ENCODE measurements at places on chromosomes 12 and 14.

- no peak for DNase-seq
Measured at GRCh38 chr14:100062590-100062989, 2.6 kb upstream of the EVL start.

DNA sequence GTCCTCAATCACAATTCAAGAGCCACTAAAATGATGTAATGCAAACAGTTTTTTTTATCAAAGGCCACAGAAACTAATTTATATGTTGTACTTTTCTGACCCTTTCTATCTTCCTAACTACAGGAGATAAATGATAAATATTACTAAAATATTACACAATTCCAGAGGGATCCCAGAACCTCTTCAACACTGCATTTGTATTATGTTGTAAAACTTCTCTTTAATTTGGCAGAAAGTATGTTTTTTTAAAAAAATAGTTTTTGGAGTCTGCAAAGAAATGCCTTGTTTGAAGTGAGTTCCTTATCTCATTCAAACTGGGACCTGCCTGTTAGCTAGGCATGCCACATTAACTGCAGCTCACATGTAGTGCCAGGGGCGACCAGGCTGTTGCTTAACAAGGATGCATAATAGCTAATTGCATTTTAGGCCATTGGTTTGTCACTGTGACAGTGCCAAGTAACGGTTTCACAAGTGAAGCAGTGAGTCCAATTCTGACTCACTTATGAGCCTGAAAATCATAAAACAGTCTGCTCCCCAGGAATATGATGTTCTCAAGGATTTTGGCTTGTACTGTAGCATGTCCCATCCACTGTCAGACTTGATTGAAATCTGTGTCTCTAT lies 266.9 kb downstream of the KTN1 start:
- DNase-seq = no peak

GRCh38 chr12:9745199-9745598 lies 12.3 kb upstream of the CLECL1 start:
- no peak for DNase-seq

DNA sequence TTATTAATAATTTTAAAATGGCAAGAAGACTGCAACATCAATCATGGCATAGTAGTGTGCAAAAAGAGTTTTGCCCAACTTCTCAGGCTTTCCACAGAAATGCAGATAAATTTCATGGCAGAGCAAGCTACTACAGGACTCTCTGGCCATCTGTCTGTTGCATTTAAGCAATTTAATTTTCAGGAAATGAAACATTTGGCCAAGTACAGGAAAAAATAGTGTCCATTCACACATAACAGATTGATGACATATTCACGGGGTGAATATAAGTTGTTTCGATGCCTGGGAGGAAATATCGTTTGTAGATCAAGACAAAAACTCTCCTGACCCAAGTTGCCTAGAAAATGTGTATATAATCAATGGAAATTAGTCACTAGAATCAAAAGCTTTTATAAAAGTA lies 324.0 kb downstream of the PRKD1 start:
- no peak for DNase-seq

- no peak for DNase-seq
Measured at GRCh38 chr14:35297706-35298105, 5.5 kb downstream of the PSMA6 start.

GRCh38 chr12:33587354-33587753 lies 147.7 kb upstream of the SYT10 start:
- no peak for DNase-seq

DNA sequence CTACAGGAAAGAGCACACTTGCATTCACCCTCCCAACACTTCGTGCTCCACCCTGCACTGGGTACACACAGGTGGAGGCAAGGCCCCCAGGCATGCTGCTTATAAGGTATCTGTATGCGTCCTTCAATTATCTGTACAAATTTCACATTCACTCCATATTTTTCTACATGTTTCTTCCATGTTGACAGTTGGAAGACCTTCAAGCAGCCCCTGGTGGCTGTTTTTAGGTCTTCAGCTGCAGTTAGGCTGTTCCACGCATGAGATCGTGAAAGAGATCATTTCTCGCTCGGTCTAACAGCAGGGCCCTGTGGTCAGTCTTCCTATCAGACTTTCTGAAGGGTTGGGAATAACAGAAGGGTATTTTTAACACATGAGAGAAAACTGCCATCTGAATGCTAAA lies 47.1 kb downstream of the PLXNC1 start:
- DNase-seq = no peak

GRCh38 chr14:75941030-75941429 lies 40.8 kb downstream of the TGFB3 start:
- DNase-seq = no peak

DNA sequence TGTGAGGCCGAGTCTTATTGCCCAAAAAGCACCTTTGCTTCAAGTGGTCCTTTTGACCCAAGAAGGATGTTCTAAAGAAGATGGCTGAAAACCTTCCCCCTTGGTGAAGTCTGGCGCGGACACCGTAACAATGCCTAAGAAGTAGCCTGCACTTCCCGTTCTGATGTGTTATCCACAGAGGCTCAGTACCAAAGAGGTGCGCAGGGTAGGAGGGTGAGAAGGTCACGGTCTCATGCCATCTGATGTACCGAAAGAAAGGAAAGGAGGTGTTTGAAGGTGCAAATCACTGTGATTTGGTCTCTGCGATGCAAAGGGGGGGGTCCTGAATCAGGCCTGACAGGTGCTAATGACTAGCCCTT lies 9.9 kb downstream of the PEBP1 start:
- no peak for DNase-seq

GRCh38 chr14:62491146-62491545 lies 554.1 kb downstream of the KCNH5 start:
- DNase-seq = no peak

DNA sequence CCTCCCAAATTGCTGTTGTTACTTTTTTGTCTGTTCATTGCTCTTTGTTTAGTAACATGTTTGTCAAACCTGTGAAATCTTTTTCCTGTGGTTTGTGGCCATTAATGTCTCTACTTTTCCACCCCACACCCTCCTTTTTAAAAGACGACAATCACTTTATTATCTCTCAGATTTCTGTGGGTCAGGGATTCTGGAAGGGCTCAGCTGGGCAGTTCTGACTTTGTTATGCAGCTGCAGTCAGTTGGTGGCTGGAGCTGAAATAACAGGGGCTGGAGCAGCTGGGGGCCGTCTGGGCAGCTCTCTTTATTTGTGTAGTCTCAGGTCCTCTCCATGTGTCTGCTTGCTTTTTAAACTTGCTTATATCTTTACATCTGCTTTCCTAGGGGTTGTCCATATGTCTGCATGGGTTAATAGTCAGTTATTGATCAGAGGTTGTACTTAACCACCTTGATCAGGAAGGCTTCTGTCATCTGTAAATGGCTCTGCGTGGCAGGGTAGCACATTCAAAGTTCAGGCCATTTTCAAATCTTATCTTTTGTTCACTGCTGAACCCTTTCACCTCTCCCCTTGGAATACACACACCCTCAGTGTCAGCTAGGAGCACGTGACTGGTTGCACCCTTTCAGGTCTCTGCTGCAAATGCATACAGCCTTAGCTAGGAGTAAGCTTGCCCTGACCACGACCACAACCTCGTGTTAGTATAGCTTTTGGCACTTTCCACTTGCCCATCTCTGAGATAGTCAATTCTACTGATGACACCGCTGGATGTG lies 27.9 kb downstream of the BORCS5 start:
- DNase-seq = peak; percentile 11
